Suppressor macrophage (primary cell): ENCODE measurements at places on chromosomes 7 and 10.

- no peak for DNase-seq
Observed at GRCh38 chr10:114388275-114388674, 16.0 kb downstream of the AFAP1L2 start.

GRCh38 chr10:50846753-50847152 lies 38.7 kb downstream of the A1CF start:
- DNase-seq: no peak

DNA sequence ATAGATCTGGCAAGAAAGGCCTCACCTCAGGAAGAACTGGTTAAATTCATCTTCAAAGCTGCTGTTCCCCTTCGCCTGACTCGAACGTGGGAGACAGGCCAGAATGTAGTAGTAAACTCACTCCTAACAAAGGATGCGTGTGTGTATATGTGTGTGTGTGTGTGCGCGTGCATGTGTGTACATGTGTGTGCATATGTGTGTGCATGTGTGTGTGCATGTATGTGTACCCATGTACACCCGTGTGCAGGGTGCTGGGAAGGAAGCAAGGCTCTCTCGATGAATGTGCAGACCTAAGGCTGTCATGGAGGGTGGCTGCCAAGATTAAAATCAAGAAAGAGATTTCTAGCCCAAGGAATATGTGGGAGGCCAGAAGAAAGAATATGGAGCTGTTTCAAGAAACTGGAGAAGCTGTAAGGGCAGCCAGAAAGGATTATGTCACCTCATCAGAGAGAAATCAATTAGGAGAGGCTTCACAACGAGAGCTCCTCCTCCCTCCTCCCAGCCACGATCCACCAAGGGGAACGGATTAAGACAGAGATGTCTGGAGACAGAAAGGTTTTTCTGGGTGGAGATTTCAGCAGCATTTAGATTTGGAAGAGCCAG lies 34.0 kb upstream of the LBX1 start:
- no peak for DNase-seq

GRCh38 chr10:104641187-104641936 lies at the start of gene SORCS3:
SORCS3 (plus strand) TSS chr10:104641290.
- no peak for DNase-seq

- DNase-seq: peak; percentile 7
Observed at GRCh38 chr7:94276795-94277194, 117.9 kb upstream of the COL1A2 start.

GRCh38 chr7:125668321-125668993 lies 738.8 kb upstream of the POT1 start:
- DNase-seq: peak; percentile 2

DNA sequence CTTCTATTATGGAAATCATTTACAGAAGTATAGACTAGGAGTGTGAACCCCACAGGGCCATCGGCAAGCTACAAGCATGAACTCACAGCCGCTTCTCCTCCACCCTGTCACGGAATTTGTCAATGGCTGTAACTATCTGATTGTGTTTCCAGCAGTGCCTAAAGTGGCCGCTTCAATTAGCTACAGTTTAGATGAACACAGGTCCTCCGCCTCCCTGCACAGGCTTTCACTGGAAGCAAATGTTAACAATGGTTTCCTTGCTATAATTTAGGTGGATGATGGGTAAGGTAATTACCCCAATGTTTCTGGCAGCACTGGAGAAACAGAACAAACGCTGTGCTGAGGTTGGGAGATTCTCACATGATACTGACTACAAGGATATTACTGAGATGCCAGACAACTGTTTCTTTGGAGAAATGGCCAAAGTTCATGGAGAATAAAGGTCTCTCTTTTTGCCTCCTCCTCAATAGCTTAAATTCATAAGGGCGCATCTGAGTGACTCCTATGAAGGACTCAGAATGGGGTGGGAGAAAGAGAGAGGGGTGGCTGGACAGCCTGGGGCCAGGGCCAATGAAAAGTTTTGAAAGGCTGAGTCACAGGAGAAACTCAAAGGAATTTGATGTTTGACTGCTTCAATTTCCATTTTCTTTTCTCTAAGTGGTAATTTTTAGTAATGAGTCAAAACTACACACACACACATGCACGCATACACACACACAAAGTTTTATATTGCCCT lies 78.9 kb downstream of the SVIL start:
- DNase-seq: no peak

- peak; percentile 49 for DNase-seq
Observed at GRCh38 chr7:155002411-155003091, 373 bp downstream of the PAXIP1 start.

- DNase-seq: no peak
Observed at GRCh38 chr7:36186359-36187121, 33.5 kb downstream of the EEPD1 start.

- DNase-seq: no peak
Observed at GRCh38 chr7:88431882-88432281, 125.2 kb upstream of the STEAP4 start.

- DNase-seq: no peak
Observed at GRCh38 chr10:62336404-62336803, 37.8 kb upstream of the ZNF365 start.

- peak; percentile 34 for DNase-seq
Observed at GRCh38 chr10:118914629-118915028, 114.9 kb upstream of the NANOS1 start.

- DNase-seq: peak; percentile 2
Observed at GRCh38 chr7:141418066-141418465, 133.1 kb upstream of the AGK start.

- peak; percentile 29 for DNase-seq
Observed at GRCh38 chr7:151046603-151047573, 1.4 kb upstream of the ASIC3 start.

GRCh38 chr7:141097430-141097829 lies 23.6 kb downstream of the TMEM178B start:
- DNase-seq: no peak

- DNase-seq: no peak
Observed at GRCh38 chr10:16814012-16814411, 3.2 kb downstream of the RSU1 start.
